ENCODE measurements at places on chromosomes 16 and 17. TPM values are rescaled to one million over a fixed set of nuclear protein-coding genes. Genes with fewer than 3 reads are reported as not detected.

The CRYBA1 gene
- not detected for total RNA-seq

The SLC13A5 gene
- total RNA-seq, result not detected

The CXCL16 gene
- total RNA-seq, result 0.37 TPM

The NPIPA8 gene
- not detected for total RNA-seq

The CACNG3 gene
- total RNA-seq, result not detected

The NOS2 gene
- total RNA-seq, result not detected

The ABCC12 gene
- total RNA-seq, result not detected
